Occipital lobe (tissue), 3 donors: ENCODE measurements at places on chromosomes 1 and 21. TPM values are rescaled to one million over a fixed set of nuclear protein-coding genes. Genes with fewer than 3 reads are reported as not detected.

- no peak for DNase-seq
These were observed 63.4 kb upstream of the PSEN2 start for GRCh38 chr1:226806988-226807387.

The CCDC190 gene
- total RNA-seq = 0.31 TPM

The EPHB2 gene
- 34.9 TPM for total RNA-seq

DNA sequence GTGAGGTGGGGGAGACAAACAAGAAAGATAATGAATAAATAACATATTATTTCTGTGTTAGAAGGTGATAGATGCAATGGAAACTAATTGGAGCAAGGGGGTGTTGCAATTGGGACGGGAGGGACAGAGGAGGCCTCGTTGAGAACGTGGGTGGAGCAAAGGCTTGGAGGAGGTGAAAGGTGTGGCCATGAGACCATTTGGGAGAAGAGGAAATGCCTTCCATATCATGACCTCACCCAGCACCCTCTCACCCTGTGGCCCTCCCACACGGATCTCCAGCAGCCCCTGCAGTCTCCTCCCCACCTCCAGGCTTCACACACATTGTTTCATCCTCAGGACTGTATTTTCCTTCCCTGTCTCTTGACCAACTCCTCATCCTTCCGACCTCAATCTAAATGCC is 85.3 kb upstream of the ARHGAP29 start:
- DNase-seq = no peak

The CD247 gene
- total RNA-seq = 2.3 TPM

The NUF2 gene
- total RNA-seq = 5.1 TPM

The HOOK1 gene
- total RNA-seq = 16.8 TPM

The PKNOX1 gene
- 18.9 TPM for total RNA-seq
